ENCODE measurements at places on chromosomes 6 and 20.

- DNase-seq = peak; percentile 27
Measured at GRCh38 chr6:134267917-134268361, 50.0 kb downstream of the SGK1 start.

DNA sequence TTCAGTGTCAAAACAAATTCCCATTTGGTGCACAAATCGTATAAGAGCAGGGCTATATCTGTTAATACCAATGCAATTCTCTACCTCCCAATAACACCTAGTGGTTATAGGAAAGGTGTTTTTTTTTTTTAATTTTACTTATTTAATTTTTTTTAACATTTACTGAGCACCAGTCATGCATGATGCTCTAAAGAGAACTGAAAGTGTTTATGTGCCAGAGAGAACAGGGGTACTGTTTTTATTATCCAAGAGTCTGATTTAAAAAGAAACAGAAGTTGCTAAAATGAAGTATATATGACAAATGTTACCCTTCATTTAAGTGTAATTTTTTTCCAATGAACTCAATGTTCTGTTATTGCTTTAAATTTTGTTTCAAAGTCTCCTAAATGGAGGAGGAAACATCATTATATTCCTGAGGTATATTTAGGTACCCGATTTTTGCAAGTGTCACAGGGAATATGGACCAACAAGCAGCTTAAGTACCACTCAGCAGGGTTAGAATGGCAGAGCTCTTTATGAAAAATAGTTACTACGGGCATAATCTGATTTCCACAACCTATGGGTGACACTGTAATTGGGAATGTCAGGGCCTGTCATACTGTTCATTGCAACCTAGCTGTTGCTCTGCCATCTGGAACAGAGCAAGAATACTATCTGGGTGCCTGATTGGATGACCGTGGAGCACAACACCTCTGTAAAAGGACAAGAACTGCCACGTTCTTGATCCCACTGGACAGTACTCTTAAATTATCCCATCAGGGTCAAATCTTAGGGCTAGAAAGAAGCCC is 195.4 kb downstream of the KHDRBS2 start:
- no peak for DNase-seq

- no peak for DNase-seq
Measured at GRCh38 chr6:23522792-23523547, 603.0 kb upstream of the NRSN1 start.

GRCh38 chr20:34622821-34623451 is 54.0 kb downstream of the PIGU start:
- no peak for DNase-seq

- no peak for DNase-seq
Measured at GRCh38 chr6:47734831-47735481, 36.6 kb downstream of the ADGRF4 start.

GRCh38 chr6:145279993-145280392 is 455.3 kb downstream of the EPM2A start:
- DNase-seq = no peak

- DNase-seq = no peak
Measured at GRCh38 chr6:13397359-13398068, 69.2 kb upstream of the TBC1D7 start.

- no peak for DNase-seq
Measured at GRCh38 chr20:46148313-46149208, 30.4 kb downstream of the CD40 start.

DNA sequence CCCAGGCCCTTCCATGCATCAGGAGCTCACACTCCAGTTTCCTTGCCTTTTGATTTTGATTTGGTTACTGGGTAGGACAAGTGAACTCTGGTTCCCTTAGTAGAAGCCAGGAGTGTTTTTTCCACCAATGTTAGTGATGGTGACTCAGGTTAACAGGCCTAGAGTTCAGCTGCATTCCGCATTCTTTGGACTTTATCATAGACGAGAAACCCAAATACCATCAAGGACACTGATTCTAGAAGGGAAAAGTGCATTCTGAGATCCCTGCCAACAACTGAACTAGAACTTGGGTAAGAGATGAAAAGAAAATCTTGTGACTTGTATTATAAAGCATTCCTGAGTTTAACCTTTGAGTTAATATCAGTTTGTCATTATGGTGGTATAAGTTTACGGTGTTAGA is 8.9 kb downstream of the GSS start:
- DNase-seq = no peak

DNA sequence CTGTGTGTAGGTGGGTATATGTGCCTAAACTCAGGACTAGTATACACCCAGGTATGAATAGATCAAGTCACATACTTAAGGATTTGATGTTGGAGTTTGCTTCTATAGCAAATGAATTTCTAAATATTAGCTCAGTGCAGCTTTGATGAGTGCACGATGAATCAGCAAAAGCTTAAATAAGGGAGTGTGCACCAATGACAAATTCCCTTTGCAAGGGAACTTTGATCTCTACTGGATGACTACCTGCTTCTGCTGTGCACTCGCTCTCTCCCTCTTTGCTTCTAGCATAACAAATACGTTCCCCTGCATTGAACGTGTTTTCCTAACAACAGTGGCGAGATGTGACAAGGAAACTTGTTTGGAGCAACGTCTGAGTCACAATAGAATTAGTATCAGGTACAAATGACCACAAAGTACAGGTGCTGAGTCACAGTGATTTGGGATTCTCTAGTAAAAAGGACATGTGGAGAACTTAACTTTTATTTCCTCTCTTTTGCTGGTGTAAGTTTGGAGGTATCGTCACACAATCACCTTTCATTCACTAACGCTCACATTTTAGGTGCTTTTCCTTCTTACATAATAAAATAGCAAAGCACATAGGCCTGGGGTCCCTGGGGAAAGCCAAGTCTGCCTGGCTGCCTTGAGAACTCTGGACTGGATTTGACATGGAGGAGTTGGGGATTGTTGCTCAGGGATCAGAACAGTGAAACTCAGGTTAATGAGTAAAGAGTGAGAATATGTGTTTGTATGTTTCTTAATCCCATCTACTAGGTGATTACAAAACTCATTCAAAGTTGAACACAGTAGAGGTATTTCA is 49.7 kb downstream of the KLHL31 start:
- no peak for DNase-seq

GRCh38 chr6:40848038-40848437 is 191.0 kb downstream of the UNC5CL start:
- DNase-seq = no peak

DNA sequence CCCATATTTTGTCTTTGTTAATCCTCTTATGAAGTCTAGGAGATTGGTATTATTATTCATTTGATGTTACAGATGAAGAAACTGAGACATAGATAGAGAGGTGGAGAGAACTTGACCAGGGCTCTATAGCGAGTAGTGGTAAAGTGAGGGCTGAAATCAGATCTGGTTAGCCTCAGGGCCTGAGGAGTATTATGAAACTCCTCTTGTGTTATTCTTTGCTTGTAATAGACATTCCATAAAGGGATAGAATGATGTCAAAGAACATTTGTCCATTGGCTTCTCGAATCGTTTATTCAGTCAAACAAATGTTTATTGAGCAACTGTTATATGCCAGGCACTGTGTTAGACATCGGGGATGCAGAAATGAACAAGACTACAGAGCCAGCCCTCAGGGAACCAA is at the start of gene IL22RA2:
IL22RA2 (minus strand) TSS at position 144 of the 400 bp plus-strand sequence. CDS start 11,895 bp downstream, outside the sequence.
- DNase-seq = no peak
